ENCODE measurements at places on chromosomes 7 and 10.

GRCh38 chr10:2099321-2099720, 362.0 kb upstream of the ADARB2 start:
- DNase-seq = no peak

DNA sequence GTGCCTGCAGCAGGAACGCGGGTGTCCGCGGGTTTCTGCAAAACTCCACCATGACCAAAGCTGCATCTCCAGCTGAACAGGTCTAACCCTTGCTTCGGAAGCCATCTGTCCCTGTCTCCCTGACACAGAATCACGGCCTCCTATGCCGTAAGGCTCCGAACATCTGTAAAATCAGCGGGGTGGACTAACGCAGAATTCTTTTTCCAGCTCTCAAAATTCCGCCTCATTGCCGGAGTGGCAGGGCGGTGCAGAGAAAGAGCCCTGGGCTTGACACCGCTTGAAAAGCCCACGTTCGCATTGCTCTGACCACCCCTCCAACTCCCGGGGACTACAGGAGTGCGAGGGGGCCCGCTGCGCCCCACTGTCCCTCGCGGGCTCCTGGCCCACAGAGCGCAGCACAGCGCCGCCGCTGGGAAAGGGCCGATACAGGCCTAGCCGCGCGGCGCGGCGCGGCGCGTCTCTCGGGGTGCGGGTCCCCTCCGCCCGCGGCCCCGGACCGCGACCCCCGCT, 409 bp downstream of the DNMBP start:
- DNase-seq = no peak

- no peak for DNase-seq
Measured at GRCh38 chr10:61592581-61592980, 70.1 kb upstream of the CABCOCO1 start.

DNA sequence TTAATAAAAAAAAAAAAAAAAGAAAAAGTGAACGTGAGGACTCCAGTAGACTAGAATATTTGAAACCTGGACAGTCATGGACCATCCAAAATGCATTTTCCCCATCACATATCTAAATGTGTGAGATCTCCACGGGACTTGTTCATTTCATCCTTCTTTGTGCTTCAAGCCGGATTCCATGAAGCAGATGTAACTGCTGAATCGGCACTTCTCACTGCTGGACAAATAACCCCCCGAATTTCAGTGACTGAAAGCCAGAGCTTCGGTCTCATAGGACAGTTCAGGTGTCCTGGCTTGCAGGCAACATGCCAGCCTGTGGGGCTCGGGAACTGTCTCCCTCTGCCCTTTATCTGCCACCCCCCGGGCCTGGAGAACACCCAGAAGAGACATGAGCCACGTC, 33.3 kb downstream of the RNF32 start:
- no peak for DNase-seq

GRCh38 chr10:44056206-44056605, 328.7 kb downstream of the CXCL12 start:
- DNase-seq = no peak

DNA sequence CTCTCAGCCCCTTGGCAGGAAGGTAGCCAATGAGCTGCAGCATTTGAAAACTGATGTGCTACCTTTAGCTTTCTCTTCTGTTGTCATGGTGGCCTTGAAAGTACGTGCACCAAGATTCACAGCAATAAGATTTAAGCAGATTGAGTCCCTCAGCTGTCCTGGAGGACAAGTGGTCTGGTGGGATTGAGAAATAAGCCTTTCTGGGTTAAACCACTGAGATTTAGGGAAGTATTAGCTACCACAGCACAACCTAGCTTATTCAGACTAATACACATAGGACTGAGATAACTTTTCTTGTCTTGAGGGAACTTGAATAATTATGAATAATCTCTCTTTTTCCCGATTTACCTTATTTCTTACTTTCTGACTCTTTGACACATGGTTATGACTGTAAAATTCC, 324.0 kb downstream of the PTEN start:
- DNase-seq = no peak

DNA sequence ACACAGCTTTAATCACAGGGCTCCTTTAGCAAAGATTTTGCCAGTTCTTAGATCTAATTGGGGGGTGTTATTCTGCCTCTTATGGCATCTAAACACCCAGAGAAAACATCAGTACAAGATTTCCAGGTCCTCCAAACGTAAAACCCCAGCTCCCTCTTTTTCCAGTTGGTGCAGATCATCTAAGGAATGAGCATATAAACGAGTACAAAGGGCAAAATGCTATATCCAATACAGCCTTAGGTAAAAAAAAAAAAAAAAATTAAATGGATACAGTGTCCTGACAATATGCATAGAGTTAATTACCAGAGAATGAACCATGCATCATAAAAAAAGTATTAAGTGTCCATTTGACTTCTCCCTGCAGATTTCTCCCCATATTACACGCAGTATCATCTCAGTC, 50.3 kb downstream of the CCDC6 start:
- no peak for DNase-seq

DNA sequence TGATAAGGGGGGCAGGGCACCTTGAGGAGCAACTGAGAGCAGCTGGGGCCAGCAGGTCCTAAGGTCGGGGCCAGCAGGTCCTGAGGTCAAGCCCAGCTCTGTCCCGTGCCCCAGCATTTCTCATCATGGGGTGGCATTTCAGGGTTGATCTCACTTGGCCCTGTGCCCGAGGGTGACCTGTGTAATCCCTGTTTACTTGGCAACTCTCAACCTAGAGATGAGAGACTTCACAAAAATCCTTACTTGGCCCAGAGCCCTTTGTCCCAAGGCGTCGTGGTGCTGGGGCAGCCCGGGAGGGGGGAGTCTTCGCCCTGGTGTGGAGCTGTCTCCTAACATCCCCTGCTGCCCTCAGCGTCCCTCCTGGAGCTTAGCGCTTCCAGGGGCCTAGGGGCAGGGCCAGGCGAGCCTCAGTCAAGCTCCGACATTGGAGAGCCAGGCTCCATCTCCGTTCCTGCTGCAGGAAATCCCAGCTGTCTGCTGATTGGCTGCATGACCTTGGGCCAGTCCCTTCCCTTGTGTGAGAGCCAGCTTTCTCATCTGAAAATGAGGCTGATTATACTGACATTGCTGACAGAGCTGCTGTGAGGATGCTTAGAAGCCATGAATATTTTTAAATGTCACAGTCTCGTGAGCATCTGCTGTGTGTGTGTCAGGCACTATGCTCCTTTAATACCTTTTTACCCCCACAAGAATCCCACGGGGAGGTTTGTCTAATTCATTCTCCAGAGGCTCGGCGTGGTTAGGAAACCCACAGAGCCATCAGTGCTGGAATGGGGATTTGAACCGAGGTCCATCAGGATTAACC, 94.3 kb downstream of the ZMIZ1 start:
- no peak for DNase-seq

GRCh38 chr10:124000792-124001201, 92.6 kb downstream of the CHST15 start:
- DNase-seq = no peak

DNA sequence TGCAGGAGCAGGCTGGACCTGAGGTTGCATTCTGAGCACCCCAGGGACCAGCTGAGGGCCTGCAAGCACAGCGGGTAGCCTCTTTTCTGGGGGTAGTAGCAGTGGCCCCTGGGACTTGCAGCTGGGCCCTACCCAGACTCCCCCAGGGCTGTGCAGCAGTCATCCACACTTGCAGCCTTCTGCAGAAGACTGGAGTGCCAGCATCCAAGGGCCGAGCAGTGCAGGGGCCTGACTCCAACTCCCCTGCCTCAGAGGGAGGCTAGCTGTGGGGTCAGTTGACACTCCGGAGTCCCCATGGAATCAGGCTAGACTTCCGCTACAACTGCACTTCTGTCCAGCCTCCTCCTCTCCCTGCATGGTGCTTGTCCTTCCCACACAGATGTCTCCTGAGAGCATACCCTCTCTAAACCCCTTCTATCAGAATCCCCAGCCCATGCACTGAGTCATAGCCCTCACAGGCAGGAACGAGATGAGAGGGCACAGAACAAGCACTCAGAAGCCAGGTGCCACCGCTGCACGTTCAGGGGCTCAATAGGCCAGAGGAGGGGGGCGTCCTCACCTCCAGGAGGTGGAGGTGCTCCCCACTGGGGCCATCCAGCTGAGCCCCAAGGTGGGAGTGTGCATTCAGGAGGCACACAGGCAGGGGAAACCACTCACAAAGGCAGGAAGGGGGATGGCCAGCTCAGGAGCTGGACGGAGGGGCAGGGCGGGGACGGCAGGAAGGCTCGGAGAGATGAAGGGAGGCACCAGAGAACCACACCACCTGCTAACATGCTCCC, 7.5 kb downstream of the RASGEF1A start:
- DNase-seq = no peak

Measured in NCI-H187 (cell line).